ENCODE measurements at places on chromosomes 3 and 15. TPM values are rescaled to one million over a fixed set of nuclear protein-coding genes. Genes with fewer than 3 reads are reported as not detected.

The TMEM212 gene
- polyA plus RNA-seq, result not detected

The PCBP4 gene
- polyA plus RNA-seq, result 11.5 TPM

The SLC28A2 gene
- polyA plus RNA-seq, result not detected

The LZTFL1 gene
- 12.0 TPM for polyA plus RNA-seq

The MYEF2 gene
- 43.5 TPM for polyA plus RNA-seq

The CCR9 gene
- polyA plus RNA-seq, result not detected

The CHRNA3 gene
- polyA plus RNA-seq, result 0.22 TPM

The ALS2CL gene
- polyA plus RNA-seq, result 3.3 TPM

The SUSD5 gene
- 2.0 TPM for polyA plus RNA-seq

The LRRC31 gene
- polyA plus RNA-seq, result not detected

The SMCO1 gene
- not detected for polyA plus RNA-seq

The LMAN1L gene
- polyA plus RNA-seq, result not detected

DNA sequence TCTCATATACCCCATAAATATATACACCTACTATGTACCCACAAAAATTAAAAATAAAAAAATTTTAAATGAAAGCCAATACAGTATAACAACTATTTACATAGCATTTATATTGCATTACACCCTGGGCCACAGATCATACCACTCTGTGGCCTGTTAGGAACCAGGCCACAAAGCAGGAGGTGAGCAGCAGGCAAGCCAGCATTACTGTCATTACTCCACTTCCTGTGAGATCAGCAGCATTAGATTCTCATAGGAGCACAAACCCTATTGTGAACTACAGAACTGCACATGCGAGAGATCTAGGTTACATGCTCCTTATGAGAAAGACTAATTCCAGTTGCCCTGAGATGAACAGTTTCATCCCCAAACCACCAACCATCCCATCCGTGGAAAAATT, 17.4 kb downstream of the FILIP1L start:
- no peak for DNase-seq

- no peak for DNase-seq
Measured at GRCh38 chr15:74158855-74159650, 14.5 kb upstream of the ISLR start.

- no peak for DNase-seq
Measured at GRCh38 chr15:78206326-78207109, 27.8 kb downstream of the ACSBG1 start.

DNA sequence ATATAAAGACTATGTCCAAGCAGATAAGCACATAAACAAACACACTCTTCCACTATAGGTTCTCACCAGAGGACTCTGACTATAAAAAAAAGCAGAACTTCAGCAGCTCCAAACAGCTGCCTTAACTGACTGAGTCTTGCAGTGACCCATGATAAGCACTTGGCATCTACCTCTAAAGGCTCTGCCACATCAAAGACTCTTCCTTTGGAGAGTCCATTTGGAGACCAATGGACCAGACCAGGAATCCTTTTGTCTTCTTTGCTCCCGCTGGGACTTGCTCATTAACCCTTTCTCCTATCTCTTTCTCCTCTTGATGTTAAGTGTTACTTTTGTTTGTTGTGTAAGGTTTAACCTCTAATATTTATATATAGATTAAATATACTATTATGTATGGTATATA, 424.1 kb downstream of the RSL24D1 start:
- no peak for DNase-seq

- DNase-seq, result no peak
Measured at GRCh38 chr3:126941721-126942270, 41.1 kb upstream of the PLXNA1 start.

GRCh38 chr3:115190747-115191146, 43.7 kb upstream of the ZBTB20 start:
- DNase-seq, result no peak

DNA sequence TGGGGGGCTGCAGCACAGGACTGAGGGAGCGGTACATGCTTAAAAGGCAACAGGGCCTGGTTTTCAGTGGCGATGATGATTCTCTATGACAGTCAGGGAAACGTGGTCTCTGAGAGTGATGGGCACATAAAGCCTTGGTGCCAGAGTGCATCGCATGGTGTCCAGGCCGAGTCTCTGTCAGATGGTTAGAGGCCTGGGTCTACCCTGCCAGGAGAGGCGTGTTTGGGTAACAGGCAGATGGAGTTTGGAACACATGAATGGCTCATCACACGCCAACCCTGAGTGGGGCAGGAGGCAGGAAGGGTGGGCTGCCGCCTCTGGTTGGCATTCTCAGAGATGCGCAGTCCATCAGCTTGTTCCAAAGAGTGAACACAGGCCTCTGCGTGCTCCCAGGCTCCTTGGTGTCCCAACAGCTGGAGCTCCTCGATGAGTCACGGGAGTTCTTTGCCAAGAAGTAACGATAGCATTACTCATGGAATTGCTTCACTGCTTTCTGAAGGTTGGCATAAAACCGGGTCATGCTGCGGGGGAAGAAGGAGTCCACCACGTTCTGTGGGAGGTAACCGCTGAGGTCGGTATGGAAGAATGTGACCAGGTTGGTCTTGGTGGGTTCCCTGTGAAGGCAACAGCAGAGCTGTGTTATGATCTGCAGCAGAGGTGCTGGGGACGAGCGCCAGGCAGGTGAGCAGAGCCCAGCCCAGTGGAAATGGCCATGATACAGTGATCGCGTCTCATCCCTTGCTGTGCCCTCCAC, 11.0 kb downstream of the STARD5 start:
- peak; percentile 81 for DNase-seq

DNA sequence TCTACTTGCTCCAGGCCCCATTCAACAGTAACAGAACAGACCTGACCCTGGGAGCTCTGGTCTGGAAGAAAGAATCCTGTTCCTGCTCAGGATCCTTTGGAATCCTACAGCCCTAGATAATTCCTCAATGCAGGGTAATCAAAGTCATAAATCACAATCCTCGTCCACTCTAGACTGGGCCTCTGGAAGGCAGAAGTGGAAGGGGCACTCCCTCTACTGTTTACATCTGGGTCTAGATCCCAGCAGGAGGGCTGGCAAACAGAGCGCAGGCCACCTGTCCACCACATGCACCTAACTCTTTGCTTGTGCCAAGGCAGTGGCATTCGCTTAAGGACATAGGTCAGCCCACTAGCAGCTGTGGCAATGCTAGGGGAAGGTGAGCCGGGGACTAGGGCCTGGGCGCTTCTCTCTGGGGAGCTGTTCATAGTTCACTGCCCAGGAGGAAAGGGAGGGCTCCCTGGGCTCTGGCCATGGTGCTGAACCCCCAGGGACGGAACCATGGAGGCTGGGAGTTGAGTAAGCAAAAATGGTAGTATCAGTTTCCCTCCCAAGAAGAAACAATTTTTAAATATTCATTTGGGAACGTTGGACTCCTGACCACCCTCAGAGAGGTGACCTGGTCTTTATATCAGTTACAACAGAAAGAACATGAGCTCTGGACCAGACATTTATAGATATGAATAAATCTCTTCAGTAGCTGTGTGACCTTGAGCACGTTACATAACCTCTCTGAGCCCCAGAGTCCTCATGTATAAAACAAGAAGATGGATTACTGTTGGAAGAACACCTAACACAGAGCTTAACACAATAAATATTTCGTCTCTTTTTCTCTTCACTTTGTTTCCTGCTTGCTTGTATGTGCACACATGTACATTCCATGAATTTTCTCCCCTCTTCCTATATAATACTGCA, 90.2 kb downstream of the NTRK3 start:
- no peak for DNase-seq

DNA sequence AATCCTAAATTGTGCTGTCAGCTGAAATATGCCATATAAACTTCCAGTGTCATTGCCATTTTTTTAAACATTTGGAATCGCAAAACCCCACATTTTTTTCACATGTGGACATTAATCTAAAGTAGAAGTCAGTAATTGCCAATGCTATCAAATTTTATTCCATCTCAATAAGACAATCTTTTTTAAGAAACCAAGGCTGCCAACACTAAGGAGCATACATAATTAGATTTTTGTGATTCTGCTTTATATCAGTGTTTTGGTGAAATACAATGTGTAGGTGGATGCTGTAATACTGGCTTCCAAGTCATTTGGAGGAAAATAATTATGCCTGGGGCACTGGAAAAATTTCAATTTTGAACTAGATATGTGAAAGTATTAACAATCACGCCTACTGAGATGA, 256.7 kb downstream of the ZPLD1 start:
- no peak for DNase-seq

DNA sequence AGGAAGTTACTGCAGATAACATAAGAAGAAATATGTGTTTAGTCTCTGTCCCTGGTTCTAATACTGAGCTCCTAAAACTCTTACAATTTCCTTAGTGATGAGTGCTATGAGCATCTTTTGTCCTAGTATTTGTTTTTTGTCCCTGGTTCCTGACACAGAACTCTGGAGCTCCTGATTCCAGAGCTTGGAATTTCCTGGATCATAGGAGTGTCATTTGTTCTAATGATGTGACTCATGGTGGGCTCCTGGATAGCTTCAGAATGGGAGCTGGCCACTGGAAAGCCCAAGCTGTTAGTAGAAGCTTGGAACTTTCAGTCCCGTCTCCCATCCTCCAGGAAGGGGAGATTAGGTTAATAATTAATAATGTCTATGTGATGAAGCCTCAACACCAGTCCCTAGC, 98.2 kb downstream of the CNTN6 start:
- no peak for DNase-seq

- DNase-seq, result no peak
Measured at GRCh38 chr3:153756816-153757215, 364.4 kb upstream of the ARHGEF26 start.

DNA sequence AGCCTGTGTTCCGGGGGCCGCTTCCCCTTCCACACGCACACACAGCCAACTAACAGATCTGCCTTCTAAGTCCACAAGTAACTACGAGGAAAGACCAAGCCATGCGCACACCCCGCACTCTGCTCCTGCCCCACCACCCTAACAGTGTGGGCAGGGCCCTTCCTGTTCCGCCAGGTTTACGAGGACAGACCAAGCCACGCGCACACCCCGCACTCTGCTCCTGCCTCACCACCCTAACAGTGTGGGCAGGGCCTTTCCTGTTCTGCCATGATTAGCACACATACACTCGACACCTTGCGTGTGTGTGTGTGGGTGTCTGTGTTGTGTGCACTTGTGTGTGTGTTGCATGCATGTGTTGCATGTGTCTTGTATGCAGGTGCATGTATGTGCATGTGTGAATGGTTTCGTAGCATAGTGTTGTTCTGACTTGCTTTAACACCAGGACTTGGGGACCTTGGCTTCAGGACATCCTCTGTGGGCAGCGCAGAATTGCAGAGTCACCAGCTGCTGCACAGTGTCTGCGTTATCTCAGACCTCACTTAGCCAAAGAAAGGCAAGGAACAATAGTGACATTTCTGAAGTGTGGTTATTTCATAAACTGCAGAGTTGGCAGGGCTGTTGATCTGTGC, 114.4 kb downstream of the CHSY1 start:
- no peak for DNase-seq

DNA sequence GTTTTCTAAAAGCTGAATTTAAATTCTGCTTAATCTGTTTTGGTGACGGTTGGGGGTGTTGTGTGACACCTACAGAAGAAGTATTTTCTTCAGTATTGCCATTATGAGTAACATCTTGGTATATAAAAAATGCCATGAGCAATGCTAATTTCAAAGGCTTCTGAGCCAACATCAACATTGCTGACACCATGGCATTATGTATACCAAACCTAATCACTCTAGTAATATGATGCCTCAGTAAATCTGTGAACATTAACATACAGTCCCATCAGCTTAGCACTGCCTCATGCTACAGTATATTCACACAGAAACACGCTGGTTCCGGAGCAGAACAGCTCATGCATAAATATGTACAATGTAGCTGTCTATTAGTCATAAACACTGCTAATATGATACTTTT, 75.8 kb downstream of the ZPLD1 start:
- DNase-seq, result no peak

GRCh38 chr3:127110982-127111693, 81.8 kb upstream of the PRR23E start:
- no peak for DNase-seq

GRCh38 chr15:52094811-52095584, 17.6 kb downstream of the BCL2L10 start:
- no peak for DNase-seq

DNA sequence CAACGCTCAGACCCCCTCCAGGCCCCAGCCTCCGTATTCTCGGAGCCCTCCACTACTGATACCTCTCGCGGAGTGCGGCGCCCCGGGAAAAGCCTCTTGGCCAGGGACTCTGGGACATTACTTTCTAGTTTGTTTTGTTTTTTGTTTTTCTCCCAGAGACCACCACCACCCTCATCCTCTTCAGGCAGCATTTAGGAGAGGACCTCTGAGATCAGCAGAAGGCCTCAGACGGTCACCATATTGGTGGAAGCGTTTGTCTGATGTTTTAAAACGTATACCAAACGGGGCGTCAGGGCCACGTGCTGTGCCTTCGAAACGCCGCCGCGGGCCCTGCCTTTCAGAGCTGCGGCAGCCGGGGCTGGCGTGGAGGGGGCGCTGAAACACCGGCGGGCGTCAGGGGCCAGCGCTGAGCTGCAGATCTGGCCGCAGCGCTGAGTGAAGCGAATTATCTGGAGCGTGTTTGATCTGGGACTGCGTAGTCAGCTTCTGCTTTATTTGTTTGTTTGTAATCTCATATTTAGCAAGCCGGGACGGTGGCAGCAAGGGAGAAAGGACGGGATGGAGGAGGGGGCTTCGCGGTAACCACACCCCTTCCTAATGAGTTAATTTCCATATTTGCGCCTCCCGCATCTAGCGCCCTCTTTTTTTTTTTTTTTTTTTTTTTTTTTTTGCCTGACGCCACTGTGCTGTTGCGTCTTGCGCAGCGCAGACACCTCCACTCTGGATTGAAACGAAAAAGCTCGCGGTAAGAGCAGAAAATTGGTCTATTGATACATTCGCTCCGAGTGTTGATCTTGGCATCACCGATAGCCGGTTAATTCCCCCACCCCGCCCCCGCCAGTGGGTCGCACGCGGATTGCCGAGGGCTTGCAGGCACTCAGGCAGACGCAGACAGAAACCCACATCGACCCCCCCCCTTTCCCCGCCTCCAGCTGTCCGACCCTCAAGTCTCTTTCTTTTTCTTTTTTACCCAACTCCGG, 14.9 kb downstream of the SOX2 start:
- no peak for DNase-seq

DNA sequence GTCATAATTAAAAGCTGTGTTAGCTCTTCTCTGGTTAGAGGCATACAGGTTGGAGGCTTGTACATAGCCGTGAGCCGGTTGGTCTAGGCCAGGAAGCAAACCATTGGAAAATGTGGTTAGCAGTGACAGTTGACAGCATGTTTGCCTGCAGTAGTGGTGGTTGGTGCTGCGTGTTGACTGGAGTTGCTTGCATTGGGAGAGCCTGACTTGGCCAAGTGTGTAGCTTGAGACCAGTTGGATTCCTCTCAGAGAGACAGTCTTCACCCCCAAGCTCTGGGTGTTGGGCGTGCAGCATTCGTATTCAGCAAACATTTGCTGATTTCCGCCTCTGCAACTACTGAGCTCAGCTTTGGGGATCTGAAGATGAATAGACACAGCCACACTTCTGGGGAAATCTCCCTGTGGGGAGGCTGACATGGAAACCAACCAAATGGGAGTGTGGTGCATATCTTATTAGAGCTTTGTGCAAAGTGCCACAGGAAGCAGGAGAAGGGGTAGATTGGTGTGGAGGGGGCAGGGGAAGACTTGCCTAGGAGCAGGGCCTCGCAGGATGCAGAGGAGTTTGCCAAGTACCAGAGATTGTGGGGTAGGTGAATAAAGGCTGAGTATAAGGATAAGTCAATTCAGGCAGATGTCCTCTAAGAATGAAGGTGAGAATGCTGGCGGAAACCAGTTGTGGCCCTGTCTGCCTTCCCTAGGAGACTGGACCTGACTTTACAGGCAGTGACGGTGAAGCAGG, 83.5 kb downstream of the IGF1R start:
- DNase-seq, result no peak

GRCh38 chr3:140599496-140599895, 78.4 kb upstream of the TRIM42 start:
- no peak for DNase-seq

Data from A549 (cell line).